ENCODE measurements at places on chromosomes 1 and 21.

DNA sequence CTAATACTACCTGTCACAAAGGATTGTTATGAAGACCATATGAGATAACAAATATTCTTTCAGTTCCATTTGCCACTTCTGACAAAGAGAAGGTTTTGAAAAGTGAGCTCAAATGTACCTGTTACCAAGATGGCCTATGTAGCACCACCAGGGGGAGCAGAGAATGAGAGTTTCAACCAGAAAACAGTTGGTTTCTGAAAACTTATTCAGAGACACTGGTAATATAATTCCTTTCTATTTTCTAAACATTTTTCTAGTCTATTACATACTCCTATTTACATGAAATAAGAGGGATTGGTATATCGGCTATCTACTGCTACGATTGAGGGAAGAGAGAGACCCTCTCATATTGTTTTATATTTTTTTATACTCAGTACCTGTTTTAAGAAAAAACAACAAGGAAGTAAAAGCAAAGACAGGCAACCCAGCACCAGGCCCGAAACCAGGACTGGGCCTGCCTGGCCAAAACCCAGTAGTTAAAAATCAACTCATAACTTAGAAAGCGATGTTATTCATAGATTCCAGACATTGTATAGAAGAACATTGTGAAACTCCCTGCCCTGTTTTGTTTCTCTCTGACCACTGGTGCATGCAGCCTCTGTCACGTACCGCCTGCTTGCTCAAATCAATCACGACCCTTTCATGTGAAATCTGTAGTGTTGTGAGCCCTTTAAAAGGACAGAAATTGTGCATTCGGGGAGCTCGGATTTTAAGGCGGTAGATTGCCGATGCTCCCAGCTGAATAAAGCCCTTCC is 48.3 kb downstream of the IL23R start:
- DNase-seq, result no peak

DNA sequence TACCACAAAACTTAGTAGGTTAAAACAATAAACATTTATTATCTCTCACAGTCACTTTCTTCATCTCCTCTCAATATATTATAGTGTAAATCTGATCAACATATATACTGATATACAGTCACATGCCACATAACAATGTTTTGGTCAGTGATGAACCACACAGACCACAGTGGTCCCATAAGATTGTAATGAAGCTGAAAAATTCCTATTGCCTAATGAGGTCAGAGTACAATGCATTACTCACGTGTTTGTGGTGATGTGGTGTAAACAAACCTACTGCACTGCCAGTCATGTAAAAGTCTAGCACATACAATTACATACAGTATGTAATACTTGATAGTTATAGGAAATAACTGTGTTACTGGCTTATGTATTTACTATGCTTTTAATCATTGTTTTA is 30.1 kb downstream of the OLFML3 start:
- DNase-seq, result no peak

DNA sequence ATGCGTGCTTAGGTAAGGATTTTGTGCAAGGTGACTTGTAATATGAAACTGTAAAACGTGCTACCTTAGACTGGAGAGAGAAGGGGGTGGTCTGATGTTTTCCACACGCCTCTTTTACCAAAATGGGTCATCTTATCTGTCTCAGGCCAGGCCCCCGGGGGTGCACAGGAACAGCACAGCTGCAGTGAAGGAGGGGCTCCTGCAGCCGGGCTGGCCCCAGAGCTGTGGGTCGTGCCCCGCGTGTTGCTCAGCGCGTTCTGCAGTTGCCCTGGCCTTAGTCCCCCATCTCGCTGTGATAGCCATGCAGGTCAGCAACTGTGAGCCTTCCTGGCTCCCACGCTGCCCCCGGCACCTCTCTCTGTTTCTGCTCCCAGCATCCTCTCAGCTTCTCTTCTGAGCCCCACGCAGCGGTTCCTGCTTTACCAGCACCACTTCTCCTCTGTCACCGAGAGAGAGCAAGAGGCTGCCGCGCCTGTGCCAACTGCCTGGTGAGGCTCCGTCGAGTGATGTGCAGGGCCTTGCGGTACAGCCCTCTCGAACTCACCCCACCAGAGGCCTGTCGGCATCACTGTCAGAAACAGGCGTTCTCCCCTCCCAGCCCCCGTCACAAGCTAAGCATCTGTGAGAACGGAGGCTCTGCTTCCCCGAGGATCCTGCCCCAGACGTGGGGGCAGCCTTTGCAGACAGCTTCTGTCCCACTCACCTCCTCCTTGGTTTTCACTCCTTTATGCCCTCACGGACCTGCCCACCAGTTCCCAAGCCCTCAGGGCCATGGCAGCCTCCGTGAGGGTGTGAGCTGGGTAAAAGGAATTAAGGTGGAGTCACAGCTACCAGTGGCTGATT is 73.3 kb downstream of the ADARB1 start:
- DNase-seq, result no peak

DNA sequence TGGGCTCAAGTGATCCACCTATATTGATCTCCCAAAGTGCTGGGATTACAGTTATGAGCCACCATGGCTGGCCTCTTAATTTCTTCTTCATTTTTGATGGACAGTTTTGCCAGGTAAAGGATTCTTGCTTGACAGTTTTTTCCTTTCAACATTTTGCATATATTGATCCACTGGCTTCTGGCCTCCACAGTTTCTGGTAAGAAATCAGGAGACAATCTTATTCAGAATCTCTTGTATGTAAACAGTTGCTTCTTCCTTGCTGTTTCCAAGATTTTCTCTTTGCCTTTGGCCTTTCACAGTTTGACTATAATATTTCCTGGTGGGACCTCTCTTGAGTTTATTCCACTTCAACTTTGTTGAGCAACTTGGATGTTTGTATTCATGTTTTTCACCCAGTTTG is 20.1 kb upstream of the KLF18 start:
- DNase-seq, result no peak
